M059J (cell line): ENCODE measurements at places on chromosomes 1 and 21.

GRCh38 chr1:205998457-205999241 is 4.5 kb downstream of the RAB7B start:
- DNase-seq, result no peak

DNA sequence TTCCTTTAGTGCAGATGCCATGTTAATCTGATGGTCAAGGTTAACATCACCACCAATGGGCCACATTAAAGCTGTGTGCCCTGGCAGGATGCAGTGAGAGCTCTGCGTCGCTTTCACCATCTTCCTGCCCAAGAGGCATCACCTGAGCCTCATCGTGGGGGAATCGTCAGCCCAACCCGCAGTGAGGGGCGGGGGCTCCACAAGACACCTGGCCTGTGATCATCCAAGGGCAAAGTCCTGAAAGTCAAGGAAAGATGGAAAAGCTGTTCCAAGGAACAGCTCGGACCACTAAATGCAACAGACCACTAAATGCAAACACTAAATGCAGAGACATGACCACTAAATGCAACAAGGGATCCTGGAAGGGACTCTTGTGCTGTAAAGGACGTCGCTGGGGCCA is 49.9 kb downstream of the WDR4 start:
- DNase-seq, result no peak

DNA sequence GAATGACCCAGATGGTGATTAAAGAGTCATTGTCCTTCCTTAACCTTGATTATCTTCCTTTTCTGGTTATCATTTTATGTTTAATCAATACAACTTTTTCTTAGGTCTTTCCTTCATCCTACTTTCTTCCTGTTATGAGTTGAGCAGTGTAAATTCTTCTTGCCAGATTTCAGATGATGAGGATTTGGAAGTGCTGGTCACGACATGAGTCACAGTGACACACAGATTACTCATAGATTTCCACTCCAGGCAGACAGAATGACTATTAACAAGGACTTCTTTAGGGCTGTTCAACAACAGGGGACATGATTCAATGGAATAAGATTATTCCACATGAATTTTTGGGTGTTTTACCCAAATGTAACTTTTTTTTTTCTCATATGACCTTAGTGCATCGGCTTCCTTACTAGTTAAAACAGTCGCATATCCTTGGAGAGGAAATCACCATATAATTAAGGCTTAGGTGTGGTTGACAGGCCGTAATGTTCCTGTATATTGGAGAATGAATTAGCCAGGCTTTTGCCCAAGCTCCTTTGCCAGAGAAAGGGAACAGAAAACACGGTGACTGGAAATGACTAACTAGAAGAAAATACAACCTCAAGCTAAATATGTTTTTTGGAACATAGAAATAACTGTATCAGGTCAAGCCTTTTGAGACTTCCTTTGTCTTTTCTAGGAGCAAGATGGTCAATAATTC is 44.2 kb downstream of the PRRX1 start:
- DNase-seq, result peak; percentile 96

DNA sequence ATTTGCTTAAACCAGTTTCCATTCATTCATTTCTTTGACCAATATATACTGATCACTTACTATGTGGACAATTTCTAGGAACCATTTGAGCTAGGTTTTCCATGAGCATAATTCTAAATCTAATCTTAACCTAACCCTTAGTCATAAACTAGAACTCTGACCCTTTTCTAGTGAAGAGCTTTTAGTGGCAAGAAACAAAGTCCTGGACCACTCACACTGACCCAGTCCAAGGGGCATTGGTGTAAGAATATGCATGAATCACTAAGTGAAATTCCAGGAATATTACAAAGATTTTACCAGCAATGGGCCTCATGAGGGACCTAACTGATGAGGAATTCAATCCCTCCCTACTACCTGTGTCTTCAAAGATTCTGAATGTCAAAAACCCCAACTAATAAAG is 40.6 kb upstream of the SLC2A1 start:
- DNase-seq, result peak; percentile 20

DNA sequence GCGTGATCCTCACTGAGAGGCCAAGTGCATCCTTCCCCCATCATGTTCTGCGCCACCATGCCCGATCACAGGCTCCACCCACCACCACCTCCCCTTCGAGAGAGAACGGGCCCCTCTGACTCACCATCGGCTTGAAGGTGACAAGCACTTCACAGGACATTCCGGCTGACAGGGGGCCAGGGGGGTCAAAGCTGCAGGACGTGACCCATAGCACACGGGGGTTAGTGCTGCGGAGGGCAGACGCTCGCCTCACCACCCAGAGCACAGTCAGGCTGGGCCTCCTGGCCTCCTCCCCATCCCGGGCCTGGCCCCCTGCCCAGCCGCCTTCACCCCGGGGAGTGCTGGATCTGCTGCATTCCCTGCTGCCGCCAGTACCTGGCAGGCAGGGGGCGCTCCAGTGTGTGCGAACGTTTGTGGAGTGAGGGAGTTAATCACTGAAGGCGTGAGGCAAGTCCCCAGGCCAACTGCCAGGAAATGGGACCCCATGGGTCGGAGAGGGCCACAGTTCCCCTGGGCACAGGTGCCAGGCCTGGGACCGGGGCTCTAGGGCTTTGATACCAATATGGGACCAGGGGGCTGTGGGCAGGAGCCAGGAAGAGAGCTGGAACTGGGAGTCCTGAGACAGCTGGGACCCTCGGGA is 40.9 kb upstream of the TMEM52 start:
- DNase-seq, result peak; percentile 67

DNA sequence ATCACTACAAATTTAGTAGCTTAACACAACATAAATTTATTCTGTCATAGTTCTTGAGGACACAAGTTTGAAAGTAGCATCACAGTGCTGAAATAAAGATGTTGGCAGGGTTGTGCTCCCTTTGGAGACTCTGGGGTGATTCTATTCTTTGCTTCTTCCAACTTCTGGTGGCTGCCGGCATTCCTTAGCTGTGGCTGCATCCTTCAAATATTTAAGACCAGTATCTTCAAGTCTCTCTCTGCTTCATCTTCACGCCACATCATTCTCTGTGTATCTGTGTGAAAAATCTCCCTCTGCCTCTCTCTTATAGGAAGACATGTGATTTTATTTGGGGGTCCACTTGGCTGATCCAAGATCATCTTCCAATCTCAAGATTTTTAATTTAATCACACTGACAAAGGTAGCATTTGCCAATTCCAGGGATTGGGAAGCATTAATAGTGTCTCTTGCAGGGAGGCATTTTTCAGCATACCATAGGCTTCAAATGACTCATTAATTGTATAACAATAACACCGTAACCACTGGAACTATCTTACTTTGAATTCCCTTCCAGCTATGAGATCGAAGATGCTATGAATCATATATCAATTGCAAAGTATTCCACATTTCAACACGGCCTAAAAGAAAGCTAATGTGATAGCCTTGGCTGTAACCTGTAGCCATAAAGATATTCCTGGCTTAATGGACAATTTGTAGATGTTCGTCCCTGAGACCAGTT is 74.6 kb downstream of the DPT start:
- DNase-seq, result peak; percentile 46

GRCh38 chr1:87928623-87929022 is 599.9 kb downstream of the LMO4 start:
- no peak for DNase-seq

DNA sequence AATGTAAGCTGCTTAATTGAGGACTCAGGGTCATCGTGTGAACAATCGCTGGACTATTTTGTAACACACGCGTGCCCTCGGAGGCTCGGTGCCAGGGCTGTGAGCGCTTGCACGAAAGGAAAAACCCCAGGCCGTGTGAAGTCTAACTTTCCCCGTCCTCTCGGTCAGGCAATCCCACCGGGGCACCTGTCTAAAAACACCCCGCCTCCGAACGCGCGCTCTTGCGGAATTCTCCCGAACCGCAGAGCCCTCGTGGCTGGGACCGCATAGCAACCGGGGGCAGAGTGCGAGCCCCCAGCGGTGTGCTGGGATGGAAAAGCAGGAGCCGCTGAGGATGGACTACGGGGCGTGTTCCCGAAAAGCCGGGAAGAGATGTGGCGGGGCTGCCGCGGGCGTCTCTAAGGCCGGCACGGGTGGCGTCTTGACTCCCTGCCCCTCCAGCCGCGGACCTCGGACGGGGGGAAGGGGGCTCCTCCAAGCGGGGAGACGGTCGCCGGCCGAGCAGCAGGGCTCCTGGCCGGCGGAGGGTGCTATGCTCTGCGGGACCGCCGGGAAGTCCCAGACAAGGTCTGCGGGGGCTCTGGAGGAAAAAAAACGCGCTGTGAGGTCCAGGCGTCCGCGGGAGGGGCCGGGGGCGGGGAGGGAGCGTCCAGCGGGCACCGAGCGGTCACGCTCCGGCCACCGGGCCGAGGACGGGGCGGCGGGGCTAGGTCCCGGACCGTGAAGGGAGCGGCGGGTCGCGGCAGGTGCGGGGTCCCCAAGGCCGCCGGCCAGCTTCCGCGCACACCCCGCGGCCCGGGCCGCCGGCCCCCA is 936 bp downstream of the ZBTB21 start:
- DNase-seq, result peak; percentile 80

- peak; percentile 99 for DNase-seq
These were observed 38.0 kb upstream of the COL18A1 start for GRCh38 chr21:45366931-45367401.

DNA sequence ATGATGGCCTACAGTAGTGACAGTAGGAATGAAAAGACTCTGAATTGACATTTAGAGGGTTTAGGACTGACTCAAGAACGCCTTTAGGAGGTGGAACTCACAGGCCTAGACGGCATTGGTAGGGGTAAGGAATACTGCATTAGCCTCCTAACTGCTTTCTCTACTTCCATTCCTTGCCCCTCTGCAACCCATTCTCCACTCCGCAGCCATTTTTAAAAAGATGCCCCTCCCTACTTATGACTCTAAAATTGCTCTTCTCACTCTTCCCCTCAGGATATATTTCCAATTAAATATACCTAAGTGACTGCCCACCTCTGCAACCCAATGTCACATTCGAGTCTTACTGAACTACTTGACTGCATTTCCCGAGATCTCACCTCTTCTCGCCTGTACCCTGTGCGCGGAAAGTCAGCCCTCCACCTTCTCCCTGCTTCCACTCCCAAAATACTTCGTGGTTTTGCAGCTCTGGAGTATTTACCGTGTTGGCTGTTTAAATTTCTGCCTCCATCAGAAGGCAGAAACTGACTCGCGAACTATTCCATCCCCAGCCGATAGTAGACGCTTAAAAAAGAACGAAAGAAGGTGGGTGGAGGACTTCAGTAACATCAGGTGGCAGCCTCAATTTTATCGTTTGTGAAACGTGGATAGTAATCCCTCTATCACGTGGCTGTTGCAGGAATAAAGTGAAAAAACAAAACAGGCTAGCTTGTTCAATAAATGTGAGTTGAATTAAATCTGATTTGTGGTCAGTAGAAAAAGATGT is 1.1 kb upstream of the YBX1 start:
- peak; percentile 28 for DNase-seq

GRCh38 chr1:247317702-247318101 is 14.0 kb downstream of the ZNF496 start:
- DNase-seq, result no peak

DNA sequence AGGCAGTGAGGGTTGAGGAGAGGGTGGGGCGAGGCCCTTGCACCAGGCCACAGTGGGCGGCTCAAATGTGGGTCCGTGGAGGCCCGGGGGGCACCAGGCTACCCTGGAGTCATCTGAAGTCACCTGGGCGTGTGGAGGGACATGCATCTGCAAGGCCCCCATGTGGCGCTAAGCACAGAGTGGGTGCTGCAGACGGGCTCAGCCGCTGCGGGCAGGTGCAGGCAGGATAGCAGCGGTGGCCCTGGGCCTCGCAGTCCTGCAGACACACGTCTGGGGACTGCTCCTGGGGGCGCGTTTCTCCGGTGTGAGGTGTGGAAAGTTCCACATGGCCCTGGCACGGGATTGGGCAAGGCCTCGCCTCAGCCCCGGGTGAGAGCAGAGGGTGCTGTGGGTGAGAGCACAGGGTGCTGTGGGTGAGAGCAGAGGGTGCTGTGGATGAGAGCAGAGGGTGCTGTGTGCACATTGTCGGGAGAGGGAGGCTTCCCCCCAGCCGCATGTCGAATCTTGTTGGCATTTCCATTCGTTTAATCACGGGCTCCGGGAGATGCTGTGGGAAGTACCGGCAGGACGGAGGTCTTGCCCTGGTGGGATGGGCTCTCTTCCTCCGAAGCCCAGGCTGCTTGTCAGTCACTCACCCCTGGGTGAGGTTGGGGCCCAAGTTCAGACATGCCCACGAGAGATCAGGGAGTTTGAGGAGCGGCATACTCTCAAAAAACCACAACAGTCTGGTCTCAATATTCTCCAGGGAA is 46.5 kb downstream of the TP73 start:
- no peak for DNase-seq

DNA sequence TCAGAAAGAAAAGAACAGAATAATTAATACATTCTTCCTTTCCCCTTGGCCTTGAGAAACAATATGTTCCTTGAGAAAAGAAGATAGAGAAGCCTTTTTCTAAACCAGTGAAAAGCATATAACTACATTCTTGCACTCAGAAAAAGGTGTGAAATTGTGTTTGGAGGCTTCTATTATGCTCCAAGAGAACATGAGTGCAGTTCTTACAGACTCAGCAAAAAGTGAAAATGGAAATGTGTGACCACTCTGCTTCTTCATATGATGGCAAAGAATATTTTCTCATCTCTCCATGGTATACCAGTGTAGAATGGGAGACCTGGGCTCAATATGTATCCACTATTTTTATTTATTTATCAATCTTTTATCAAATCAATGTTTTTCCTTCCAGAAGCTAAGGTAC is 43.2 kb downstream of the ALG14 start:
- DNase-seq, result no peak

GRCh38 chr1:30995990-30996612 is 69.4 kb downstream of the PUM1 start:
- no peak for DNase-seq

DNA sequence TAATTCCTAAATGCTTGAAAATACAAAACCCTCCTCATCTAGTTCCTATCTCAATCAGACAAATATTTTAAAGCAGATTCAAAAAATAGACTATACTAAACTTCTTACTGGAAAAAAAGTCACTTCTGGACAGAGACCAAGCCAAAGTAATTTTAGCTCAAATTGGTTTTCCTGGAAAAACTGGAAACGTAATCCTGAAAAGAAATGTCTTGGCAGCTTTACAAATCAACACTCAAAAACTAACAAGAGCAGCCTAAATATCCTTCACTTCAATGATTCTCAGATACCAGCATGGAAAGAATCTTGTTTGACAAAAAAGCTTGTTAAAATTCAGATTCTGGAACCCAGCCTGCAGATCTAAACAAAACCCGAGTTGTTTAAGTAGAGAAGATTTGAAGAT is 9.1 kb upstream of the GPR88 start:
- DNase-seq, result peak; percentile 31

GRCh38 chr21:15221799-15222386 is 157.1 kb upstream of the NRIP1 start:
- peak; percentile 69 for DNase-seq

GRCh38 chr1:17909634-17910033 is 154.5 kb downstream of the ACTL8 start:
- DNase-seq, result peak; percentile 11

- DNase-seq, result no peak
These were observed 27.8 kb upstream of the UBE2U start for GRCh38 chr1:64175639-64176038.

- no peak for DNase-seq
These were observed 526.3 kb downstream of the MATN1 start for GRCh38 chr1:30196872-30197638.

DNA sequence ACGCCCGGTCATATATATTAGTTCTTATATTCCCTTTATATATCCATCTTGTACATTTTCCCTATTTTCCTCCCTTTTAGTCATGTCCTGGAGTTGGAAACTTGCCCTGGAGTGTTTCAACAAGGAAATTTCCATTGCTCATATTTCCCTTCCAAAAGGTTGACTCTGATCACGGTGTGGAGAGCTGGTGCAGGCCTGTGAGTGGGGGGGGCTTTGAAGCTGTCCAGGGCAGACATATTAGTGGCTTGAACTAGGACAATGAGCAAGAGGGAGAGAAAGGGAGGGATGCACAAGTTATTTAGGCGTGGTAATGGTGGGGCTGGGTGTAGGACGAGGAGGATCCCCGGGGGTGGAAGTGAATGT is 30.4 kb upstream of the TMEM61 start:
- no peak for DNase-seq
